ENCODE measurements at places on chromosomes 3 and 15.

- no peak overlapping the region for H3K27ac ChIP-seq
- H3K27me3 ChIP-seq, result peaks cover 46% of the 10 kb centered on the region
- peaks cover 31% of the 10 kb centered on the region for H3K4me1 ChIP-seq
- H3K36me3 ChIP-seq, result no peaks in the 10 kb centered on the region
- no peak overlapping the region for H3K4me3 ChIP-seq
- no peak for DNase-seq
Observed at GRCh38 chr15:87722941-87723691, 533.4 kb downstream of the NTRK3 start.

GRCh38 chr15:60843482-60843881, 364.5 kb upstream of the ICE2 start:
- peaks cover 9% of the 10 kb centered on the region for H3K36me3 ChIP-seq
- no peak for DNase-seq
- H3K4me3 ChIP-seq, result no peak overlapping the region
- H3K27ac ChIP-seq, result no peak overlapping the region

DNA sequence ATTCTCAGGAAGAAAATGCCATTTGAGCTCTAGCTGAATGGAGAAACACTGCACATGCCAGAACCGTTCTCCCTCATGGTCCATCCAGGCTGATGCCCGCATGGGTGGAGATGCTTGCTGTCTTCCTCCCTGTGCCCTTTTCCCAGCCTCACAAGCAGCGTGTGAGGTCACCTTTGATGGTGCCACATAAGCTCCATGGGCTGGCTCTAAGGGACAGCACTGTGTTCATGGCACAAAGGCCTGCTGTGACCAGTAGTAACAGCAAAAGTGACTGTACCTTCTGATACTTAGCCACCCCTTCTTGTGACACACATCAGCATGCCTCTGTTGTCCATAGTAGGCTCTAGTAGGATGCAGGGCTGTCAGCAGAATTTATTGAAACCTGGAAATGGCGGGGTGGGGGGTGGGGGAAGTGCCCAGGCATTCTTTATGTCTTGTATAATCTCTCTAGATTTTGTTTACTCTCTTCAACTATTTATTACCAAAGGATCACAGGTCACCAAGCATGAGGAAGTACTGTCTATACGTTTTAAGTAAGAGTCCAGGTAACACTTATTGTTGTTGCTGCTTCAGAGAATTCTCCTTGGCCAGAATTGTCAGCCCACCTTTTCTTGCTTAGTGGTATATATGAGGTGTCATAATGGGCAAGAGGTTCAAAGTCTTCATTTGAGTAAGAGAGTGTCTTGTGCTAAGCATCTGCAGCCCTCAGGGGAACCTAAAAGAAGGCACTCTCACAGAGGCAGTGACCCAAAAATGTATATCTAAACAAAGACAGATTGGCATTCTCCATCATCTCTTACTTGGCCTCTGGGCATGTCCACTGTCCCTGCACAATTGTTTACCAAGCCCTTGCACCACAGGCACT, 56.5 kb downstream of the RAB7A start:
- no peak overlapping the region for H3K4me3 ChIP-seq
- H3K36me3 ChIP-seq, result peaks cover 1% of the 10 kb centered on the region
- peaks cover 80% of the 10 kb centered on the region for H3K4me1 ChIP-seq
- peak overlapping the region; percentile 87 for H3K27ac ChIP-seq
- no peak for DNase-seq

DNA sequence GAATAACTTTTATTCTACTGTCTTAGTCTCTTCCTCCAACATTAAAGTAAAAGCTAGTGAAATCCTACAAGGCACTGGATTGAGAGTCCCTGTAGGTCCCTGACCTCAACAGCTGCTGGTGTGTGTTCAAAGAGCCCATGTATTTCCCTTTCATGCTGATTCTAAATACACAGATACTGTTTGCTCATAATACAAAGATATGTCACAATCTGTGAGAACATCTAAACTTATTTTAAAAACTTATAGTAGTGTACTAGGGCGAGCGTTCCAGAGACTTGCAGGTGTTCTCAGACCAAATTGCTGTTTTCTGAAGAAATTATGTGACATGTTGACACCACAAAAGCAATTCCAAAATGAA, 145.9 kb upstream of the LIPC start:
- H3K27me3 ChIP-seq, result no peaks in the 10 kb centered on the region
- no peak for DNase-seq
- H3K27ac ChIP-seq, result no peak overlapping the region
- H3K36me3 ChIP-seq, result no peaks in the 10 kb centered on the region

DNA sequence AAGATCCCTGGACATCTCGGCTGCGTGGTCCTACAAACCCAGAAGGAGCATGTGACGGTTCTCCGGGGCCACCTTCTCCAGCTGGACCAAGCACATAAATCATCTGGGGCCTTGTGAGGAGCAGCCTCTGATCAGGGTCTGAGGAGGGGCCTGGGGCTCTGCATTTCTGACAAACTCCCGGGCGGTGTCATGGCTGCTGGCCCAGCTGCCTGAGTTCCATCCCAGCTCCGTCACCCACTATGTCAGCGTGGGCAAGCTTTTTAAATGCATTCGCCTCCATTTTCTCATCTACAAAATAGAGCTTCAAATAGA, 126.3 kb upstream of the MEF2A start:
- no peaks in the 10 kb centered on the region for H3K27me3 ChIP-seq
- no peak for DNase-seq
- H3K4me1 ChIP-seq, result peaks cover 58% of the 10 kb centered on the region
- no peak overlapping the region for H3K4me3 ChIP-seq
- no peaks in the 10 kb centered on the region for H3K36me3 ChIP-seq

DNA sequence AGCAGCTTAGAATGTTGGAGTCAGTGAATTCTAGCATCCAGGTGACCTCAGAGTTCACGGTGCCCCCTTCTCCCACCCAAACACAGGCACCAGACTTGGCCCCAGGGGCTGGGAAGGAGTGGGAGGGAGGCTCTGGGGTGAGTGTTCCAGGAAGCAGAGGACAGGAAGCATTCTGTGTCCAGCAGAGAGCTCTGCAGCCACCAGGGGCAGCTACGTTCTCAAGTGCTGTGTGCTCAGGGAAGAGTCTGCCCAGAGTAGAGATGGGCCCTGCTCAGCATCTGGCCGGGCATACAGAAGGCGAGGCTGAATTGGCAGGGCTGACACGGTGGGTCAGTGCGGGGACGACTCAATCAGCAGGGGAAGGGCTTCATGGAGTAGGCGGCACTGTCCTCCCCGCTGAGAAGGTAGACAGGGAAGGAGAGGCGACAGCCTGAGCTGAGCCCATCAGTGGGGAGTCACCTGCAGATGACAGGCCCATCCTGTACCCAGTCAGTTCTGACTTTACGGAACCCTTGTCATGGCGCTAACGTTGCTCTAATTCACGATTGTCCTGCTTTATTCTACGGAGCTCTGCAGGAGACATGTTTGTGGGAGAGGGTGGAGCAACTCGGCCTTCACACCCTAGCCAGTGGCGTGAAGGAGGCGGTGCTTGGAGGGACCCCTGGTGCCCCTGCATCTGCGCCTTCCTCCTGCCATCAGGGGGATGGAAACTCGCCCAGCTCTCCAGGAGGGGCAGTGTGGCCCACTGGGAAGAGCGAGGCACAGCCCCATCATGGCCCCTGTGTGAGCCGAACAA, 82.2 kb downstream of the C3orf70 start:
- peaks cover 5% of the 10 kb centered on the region for H3K36me3 ChIP-seq
- H3K27me3 ChIP-seq, result no peaks in the 10 kb centered on the region
- H3K27ac ChIP-seq, result peak overlapping the region; percentile 32

- no peaks in the 10 kb centered on the region for H3K27me3 ChIP-seq
- H3K27ac ChIP-seq, result no peak overlapping the region
- no peak overlapping the region for H3K4me3 ChIP-seq
- peaks cover 12% of the 10 kb centered on the region for H3K4me1 ChIP-seq
Observed at GRCh38 chr15:95726891-95727290, 603.6 kb upstream of the NR2F2 start.

Data from nephron progenitor cell (in vitro differentiated cells).